Stimulated activated naive CD8-positive, alpha-beta T cell treated with anti-CD3 and anti-CD28 coated beads, Interleukin-15, amount 100 ng/mL, for 72 hours (primary cell): ENCODE measurements at places on chromosomes 2 and 18.
A peak's percentile ranks its signal among the peaks of the same experiment; 100 is the strongest.

GRCh38 chr2:227796045-227796711, 17.5 kb upstream of the CCL20 start:
- DNase-seq: no peak

DNA sequence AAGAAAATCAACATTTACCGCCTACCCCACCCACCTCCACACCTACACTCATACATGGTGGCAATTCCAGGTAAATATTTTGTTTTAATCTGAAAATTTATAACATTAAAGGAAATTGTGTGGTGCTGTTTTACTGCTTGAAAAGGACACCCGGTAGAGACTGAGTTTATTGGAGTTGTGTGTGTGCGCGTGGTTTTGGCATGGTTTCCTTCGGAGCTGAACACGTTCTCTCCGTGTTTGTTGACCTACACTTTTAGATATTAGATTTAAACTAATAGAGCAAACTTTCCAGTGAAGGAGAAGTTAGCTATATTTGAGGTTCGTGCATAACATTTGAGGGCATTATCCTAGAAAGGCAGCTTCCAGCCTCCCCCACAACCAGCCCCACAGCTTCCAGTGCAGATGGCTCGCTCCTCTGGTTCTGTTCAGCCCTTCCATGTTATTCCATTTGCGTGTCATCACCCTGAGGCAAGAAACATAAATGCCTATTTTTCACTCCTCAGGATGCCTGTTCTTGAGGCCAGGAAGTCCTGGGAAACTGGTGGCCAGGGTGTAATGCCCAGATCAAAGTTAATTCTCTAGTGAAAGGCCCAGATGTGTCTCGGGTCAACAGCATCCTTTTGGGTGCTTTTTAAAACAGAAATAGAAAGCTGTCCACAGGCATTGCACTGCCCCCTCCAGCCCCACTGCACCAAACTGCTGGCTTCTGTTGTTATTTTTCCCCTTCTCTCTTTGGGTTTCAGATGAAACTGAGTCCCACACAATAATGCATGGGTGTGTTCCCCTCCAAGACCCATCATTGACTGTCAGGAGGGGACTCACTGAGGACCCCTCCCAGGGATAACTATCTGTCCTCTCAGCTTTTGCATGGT, 190.2 kb downstream of the SETBP1 start:
- DNase-seq: no peak

GRCh38 chr2:172248381-172248780, 145.7 kb upstream of the DLX2 start:
- DNase-seq: no peak

DNA sequence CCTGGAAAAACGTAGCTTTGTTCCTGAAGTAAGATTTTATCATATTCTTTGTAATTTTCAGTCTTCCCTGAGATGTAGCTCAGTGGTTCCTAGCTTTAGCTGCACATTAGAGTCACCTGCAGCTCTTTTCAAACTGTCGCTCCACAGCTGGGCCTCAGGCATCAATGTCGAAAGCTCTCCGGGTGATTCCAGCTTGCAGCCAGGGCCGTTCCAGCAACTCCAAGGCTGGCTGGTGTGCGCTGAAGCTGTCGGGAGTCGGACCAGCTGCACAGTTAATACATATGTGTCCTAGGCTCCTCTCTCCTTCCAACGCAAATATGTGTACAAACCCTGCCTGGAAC, 609 bp upstream of the ZNF2 start:
- no peak for DNase-seq

GRCh38 chr2:200102971-200103370, 147.6 kb downstream of the MAIP1 start:
- no peak for DNase-seq

GRCh38 chr2:148375214-148375613, 269.3 kb upstream of the EPC2 start:
- DNase-seq: no peak

DNA sequence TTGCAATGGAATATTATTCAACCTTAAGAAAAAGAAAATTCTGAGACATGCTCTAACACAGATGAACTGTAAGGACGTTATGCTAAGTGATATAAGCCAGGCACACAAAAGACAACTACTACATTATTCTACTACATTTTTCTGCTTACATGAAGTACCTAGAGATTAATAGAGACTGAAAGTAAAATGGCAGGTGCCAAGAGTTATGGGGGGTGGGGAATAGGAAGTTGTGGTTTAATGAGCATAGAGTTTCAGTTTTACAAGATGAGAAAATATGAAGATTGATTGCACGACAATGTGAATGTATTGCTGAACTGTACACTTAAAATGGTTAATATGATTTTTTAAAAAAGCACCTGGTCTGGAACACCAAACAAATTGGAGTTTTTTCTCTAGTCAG, 1231.6 kb upstream of the DDX18 start:
- DNase-seq: no peak

- DNase-seq: no peak
These were observed 32.2 kb downstream of the AKAIN1 start for GRCh38 chr18:5164903-5165302.

GRCh38 chr18:13284330-13285027, 65.9 kb downstream of the LDLRAD4 start:
- DNase-seq: no peak

- no peak for DNase-seq
These were observed 72.5 kb downstream of the ARL6IP6 start for GRCh38 chr2:152790883-152791282.

- DNase-seq: no peak
These were observed 126.8 kb upstream of the HS6ST1 start for GRCh38 chr2:128445523-128445900.

DNA sequence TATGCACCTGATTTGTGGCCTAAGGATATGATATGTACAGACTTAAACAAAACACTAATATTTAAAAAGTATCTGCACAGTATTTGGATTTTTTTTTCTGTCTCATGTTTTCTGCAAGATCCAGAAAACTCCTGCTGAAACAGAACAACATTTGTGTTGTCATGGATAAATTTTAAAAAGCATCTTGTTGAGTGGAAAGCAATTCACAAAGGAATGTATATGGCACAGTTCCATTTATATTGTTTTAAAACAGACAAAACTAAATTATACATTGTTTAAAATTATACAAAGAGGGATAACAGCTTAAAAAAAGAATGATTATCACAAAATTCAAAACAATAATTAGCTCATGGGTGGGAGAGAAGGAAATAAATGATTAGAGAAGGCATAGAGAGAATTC, 193.5 kb downstream of the PPP1R1C start:
- no peak for DNase-seq

DNA sequence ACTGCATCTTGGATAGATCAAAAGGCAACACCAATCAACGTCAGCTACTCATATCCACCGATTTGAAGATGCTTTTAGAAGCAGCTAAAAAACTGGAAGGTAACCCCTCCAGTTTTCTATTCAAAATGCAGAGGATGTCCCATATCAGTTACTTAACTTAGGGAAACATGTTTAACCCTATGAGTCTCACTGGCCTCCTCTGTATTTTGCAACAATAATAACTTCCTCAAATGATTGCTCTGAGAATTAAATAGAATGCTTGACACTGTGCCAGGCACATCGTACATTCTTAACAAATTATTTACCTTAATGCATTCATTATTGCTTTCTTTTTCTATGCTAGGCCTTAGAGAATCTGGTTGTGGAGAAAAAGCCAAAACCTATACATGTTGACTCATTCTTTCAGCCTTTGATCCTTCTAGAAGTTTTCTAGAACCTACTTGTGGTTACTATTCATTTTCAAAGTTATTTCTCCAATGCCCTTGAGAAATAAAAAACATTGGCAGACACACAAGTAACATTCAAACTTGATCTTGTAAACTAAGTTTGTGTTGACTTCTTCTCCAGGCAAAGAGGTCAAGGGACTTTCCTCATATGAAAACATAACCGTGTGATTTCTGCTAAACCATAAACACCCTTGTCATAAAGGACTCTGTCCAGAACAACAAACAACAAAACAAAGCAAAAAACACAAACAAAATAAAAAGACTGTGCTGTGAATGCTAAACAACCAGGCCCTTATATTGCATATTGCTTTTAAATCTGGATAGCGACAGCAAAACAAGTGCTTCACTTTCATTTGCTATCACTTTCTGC, 4.6 kb downstream of the DOCK10 start:
- DNase-seq: no peak

- no peak for DNase-seq
These were observed 139.3 kb upstream of the CTNNA2 start for GRCh38 chr2:79373358-79374130.

DNA sequence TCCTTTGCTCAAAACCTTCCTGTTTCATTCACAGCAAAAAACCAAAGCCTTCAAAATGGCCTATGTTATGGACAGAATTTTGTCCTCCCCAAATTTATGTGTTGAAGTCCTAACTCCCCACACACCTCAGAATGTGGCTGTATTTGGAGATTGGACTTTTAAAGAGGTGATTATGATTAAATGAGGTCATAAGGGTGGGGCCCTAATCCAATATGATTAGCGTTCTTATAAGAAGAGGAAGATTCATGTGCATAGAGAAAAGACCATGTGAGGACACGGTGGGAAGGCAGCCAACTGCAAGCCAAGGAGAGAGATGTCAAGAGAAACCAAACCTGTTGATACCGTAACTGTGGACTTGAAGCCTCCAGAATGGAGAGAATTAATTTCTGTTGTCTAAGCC, 4.6 kb upstream of the ZNF638 start:
- no peak for DNase-seq

DNA sequence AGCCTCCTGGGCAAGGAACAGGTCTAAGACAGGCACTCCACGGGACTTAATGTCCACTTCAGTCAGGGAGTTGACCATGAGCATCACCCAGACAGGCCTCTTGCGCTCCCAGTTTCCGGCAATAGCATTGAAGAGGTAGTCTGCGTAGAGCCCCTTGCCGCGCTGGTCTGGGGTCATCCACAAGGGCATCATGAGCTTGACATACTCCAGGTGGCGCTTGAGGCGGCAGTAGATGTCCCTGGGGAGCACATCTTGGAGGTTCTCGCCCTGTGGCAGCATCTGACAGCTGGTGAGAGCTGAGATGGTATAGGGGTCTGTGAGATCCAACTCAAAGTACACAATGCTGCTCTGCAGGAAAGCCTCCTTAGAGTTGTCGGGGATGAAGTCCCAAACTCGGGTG, 10.6 kb downstream of the TRABD2A start:
- peak; percentile 13 for DNase-seq

GRCh38 chr2:108587621-108588020, 53.4 kb downstream of the LIMS1 start:
- no peak for DNase-seq

- DNase-seq: no peak
These were observed 298.0 kb downstream of the DSEL start for GRCh38 chr18:67218556-67218955.

DNA sequence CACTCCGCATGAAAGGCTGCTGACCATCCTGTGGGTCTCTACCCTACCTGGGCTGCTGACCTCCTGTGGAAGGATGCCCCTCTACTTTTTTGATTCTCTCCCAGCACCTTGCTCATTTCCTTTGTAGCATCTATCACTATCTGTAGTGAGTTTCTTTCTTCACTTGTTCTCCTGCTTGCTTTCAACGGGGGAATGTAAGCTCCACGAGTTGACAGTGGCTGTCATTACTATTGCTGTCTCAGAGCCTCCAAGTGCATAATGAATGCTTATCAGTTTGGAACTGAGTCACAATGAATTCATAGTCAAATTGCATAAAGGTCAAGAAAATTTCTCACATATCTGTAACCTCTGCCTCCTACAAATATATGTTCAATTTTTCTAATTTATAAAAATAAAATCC, 477.7 kb downstream of the PLCL1 start:
- no peak for DNase-seq

DNA sequence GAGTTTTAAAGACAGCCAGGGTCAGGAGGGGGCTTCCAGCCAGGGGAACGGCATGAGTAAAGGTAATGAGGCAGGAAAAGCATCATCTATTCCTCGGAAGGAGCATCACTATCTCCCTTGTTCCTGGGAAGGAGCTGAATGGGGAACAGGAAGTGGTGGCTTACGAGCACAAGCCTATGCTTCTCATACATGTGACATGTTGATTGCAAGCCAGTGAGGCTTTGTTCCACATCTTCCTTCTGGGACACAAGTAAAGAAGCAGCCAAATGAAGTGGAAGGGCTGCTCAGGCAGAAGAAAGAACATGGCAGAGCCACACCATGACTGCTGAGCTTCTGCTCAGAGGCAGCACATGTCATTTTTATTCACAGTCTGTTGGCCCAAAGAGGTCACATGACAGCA, 15.1 kb upstream of the LMAN1 start:
- no peak for DNase-seq

GRCh38 chr2:23944976-23945375, 4.7 kb downstream of the UBXN2A start:
- DNase-seq: no peak

DNA sequence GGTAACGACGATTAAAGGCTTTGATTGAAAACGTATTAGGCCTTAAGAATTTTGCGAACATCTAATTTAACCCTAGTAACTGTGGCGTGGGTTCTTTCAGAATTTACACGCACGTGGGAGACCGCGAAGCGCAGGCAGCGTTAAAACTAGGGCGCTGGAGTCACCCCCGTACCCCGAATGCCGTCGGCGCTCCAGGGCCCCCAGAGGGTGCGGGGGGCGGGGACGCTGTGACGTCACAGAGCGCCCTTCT, 673 bp upstream of the SMCHD1 start:
- no peak for DNase-seq

DNA sequence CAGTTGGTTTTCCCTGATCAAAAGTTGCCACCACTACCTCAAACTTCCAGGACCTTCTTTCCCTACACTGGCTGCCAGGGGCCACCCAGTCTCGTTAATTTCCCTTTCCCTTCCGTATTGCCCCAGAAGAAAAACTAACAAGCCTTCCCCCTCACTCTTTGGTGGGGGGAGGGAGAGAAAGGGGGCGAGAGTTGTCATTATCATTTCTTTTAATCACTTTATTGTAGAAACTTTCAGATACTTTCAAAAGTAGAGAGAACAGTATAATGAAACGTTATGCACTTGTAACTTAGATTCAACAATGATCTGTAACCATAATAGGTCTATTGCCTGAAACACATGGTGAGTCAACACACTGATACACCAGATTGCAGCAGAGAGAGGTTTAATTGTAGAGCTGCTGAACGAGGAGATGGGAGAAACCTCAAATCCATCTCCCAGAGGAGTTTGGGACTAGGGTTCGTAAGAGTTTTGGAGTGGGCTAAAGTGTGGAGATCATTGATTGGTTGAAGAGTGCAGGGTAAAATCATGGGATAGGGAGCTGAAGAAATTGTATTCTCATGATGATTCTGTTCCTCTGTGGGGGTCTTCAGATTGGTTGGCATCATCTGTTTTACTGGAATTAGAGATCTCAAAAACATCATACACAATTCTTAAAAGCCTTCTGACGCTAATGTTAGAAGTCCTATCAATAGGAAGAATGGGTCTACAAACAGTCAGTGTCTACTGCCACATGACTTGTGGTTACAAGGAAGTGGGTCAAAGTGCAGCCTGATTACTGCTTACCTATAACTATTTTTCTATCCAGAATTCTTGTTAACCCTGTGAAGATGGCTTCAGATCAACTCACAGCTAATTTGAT, 2.6 kb upstream of the RNF149 start:
- DNase-seq: no peak

GRCh38 chr2:28487258-28487657, 8.6 kb upstream of the PLB1 start:
- DNase-seq: no peak

- no peak for DNase-seq
These were observed 100.0 kb upstream of the CXCR4 start for GRCh38 chr2:136217996-136218395.

- no peak for DNase-seq
These were observed 15.7 kb upstream of the PER2 start for GRCh38 chr2:238304116-238304515.
